ENCODE measurements at places on chromosomes 2 and 18.

DNA sequence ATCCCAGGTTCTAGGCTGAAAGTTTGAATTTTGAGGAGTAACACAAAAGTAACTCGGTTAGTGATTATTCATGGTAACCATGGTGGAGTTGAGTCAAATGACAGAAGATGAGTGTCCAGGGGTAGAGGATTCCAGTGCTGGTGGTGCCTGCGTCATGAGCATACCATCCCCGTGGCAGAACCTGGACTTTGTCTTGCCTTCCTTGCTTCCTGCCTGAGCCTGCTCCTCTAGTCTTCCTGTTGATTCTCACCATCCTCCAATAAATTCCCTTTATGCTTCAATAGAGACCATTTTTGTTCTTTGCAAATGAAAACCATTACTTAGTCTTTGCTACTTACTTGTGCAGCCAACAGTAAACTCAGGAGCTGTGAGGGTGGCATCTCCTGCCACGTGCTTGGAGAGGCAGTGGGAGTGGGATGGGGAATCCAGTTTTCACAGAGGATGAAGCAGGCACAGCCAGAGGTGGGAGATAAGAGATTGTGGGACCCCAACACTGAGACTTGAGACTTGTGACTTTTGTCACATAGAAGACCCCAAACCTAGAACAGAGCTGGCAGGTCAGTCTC is 4.1 kb upstream of the YES1 start:
- no peak for DNase-seq

- DNase-seq, result no peak
Measured at GRCh38 chr2:159904959-159905305, 106.9 kb upstream of the CD302 start.

DNA sequence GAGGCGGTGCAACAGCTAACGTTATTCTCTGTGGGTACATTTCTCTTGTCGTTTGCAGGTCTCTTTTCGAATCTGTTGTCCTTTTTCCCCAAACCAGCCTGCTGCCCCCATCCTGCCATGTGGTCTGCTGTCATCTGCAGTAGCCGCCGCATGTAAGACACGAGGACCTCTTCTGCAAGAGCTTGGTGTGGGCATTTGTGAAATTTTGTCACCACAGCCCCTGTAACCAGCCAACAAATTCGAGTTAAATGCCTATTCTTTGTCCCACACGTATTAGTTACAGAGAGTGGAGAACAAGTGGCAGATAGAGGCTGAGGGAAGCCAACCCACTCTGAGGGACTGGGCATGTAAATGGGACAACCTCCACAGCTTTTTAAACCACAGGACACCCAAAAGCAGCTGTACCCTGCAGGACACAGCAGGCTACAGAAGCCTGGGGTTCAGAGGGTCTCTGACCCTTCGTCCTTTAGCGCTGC is 35.0 kb downstream of the ITGA6 start:
- DNase-seq, result no peak

DNA sequence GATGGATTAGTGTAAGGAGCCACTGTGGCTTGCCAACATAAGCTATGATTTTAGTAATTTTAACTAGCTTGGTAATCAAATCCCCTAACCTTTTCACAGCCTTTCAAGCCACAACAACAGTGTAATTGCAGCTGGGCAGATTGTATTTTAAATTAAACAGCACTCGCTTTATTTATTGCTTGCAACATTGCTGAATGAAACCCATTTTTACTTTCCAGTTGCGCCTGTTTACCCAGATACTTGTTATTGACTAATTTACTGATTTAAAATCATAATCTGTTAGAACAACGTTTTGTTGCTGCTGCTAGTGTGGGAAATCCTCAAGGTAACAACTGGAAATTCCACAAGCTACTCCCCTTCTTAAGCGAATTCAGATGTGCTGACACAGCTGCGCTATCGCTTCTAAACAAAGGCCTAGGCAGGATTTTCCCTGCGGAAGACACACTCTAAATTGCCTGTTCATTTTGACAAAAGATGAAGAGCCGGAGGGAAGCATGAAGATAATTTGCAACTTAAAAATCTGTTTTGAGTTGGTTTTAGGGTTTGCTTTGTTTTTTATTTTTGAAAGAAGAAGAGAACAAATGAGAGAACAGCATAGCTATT is 283.9 kb downstream of the ALPK2 start:
- no peak for DNase-seq

DNA sequence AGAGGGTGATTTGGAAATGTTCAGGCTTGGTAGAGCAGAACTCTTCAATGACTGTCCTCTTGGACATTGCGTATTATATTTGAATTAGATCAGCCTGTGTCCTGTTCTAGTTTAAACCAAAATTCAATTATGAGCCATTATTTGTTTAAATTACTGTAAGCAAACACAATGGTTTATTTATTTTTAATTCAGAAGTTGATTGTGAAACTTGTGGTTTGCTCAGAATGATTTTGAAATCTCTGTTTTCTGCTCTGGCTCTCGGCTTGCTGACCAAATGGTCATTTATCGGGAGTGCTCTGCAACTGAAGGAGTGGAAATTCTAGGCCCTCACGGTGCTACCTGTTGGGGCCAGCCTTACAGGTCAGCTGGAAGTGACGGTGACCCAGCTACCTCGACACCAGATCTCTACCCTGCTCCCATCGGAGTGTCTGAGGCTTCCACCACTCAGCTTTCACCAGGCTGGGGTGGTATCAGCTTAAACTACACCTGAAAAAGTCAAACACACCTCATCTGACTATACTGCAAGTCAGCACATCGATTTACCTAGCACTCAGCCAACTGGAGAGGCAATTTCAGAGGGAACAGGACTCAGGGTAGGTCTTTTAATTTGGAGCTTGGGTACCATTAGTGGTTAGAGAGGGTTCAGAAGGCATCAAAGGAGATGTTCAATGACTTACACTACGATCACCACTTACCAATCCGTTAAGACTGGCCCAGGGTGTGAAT is 36.8 kb upstream of the GPD2 start:
- peak; percentile 31 for DNase-seq
